ENCODE measurements at places on chromosomes 2 and 18. TPM values are rescaled to one million over a fixed set of nuclear protein-coding genes. Genes with fewer than 3 reads are reported as not detected.

GRCh38 chr2:127733816-127734537, 32.7 kb downstream of the SFT2D3 start:
- DNase-seq = no peak

GRCh38 chr18:31371989-31372388, 4.6 kb upstream of the DSG4 start:
- DNase-seq = no peak

Gene ST8SIA5
- total RNA-seq = not detected

DNA sequence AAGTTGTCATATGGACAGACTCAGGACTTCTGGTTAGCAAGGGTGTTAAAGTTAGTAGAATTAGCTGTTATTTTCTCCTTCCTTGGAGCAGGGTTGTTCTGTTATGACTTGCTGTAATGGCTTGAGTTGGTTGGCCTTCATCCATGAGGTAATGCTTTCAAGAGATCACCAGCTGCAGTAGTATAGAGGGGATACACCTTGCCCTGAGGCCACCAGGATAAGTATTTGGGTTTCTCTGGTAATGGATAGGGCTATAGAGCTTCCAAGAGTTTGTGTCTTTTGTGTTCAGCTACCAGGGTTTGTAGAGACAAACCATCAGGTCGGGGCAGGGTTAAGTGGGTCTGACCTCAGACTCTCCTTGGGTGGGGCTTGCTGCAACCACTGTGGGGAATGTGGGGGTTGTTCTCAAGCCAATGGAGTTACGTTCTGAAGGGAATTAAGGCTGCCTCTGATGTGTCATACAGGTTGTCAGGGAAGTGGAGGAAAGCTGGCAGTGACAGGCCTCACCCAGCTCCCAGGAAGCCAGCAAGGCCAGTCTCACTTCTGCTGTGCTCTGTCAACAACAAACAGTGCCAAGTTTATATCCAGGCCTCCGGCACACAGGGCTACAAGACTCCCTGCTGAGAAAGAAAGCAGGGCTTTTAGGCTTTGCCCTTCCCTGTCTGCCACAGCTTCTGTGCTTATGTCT, 356.6 kb downstream of the SPAG16 start:
- DNase-seq = no peak

DNA sequence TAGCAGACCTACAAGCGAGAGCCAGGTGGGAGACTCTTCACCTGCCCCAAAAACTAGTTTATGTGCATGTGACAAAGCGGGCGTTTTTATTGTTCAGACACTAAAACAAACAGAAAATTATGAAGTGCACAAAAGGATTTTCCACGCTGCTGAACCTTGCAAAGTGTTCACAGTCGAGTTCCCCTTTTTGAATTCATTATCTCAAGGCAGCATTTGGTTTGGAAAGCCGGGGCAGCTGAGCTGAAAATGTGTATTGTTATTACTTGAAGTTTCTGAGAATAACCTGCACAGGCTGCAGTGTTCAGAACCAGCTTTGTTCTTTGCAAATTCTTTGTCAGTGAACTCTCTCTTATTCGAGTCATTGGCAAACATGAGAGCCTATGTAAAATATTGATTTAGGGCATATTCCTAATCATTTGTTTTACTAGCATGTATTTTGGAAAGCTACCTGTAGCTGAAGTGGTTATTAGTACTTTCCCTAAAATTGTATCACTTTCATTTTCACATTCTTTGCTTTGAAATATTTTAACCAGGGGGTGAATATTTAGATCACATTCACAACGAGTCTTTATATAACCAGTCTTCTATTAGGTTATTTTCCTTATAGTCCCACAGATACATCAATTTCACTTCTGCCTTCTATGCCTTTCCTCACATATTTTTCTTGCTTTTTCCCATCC, 59.5 kb downstream of the LRRTM1 start:
- no peak for DNase-seq

- DNase-seq = no peak
Measured at GRCh38 chr18:49100226-49100968, 149.6 kb upstream of the SMAD7 start.

Measured in activated naive CD8-positive, alpha-beta T cell treated with anti-CD3 and anti-CD28 coated beads for 36 hours (primary cell).